ENCODE measurements at places on chromosomes 6 and 20.

DNA sequence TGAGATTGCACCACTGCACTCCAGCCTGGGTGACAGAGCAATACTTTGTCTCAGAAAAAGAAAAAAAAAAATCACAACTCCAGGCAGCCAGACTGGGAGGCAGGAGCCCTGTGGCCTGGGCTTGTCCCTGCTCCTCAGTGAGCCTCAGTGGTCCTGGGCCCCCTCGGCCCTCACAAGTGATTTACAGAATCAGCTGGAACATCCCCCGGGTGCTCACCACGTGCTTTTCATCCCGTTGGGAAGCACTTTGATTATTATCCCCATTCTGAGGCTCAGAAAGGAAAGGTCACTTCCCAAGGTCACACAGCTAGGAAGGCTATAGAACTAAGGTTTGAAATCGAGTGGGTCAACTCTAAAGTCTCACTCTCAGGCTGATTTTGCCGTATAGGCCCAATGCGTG is 43.1 kb upstream of the TLDC2 start:
- no peak for DNase-seq

DNA sequence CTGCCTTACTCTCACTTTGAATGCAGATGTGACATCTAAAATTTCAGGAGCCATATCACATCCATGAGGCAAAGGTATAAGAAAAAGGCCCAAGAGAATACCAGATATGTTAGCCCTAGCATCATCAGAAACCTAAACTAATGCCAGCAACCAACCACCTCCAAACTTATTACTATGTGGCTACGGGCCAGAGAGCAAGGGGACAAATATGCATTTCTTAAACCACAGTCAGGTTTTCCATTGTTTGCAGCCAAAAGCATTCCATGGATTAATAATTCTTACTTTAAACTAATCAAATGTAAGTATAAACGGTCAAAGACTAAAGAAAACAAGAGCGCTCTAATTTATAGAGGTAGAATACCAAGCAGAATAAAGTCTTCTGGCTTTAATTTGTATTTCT is 84.7 kb downstream of the TASP1 start:
- no peak for DNase-seq

- no peak for DNase-seq
These were observed 401.0 kb downstream of the PAX1 start for GRCh38 chr20:22106308-22106938.

- no peak for DNase-seq
These were observed 12.2 kb downstream of the LAMA5 start for GRCh38 chr20:62354811-62355341.

- no peak for DNase-seq
These were observed 118.4 kb upstream of the SGK1 start for GRCh38 chr6:134436281-134436815.

GRCh38 chr6:33235221-33235634 is 26.9 kb downstream of the RING1 start:
- DNase-seq, result no peak

DNA sequence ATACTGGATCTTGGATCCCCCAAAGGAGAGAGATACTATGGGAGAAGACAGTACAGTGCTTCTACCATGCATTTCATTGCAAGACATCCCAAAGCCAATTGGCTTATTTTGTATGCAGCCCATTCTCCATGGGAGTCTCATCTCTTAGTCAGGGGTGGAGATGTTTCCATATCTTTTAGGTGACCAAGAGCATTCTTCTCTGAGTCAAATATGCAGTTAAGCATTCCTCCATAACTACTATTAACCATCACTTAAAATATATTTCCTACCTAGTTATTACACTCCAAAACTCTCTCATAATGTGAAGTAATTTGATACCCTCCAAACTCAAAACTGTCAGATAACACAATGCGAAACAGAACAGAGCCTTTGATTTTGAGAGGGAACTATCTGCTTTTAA is 542.6 kb downstream of the HDGFL1 start:
- no peak for DNase-seq

GRCh38 chr6:109490713-109491112 is 7.7 kb upstream of the ZBTB24 start:
- no peak for DNase-seq

GRCh38 chr20:4855555-4855954 is 133.8 kb downstream of the PRND start:
- no peak for DNase-seq

DNA sequence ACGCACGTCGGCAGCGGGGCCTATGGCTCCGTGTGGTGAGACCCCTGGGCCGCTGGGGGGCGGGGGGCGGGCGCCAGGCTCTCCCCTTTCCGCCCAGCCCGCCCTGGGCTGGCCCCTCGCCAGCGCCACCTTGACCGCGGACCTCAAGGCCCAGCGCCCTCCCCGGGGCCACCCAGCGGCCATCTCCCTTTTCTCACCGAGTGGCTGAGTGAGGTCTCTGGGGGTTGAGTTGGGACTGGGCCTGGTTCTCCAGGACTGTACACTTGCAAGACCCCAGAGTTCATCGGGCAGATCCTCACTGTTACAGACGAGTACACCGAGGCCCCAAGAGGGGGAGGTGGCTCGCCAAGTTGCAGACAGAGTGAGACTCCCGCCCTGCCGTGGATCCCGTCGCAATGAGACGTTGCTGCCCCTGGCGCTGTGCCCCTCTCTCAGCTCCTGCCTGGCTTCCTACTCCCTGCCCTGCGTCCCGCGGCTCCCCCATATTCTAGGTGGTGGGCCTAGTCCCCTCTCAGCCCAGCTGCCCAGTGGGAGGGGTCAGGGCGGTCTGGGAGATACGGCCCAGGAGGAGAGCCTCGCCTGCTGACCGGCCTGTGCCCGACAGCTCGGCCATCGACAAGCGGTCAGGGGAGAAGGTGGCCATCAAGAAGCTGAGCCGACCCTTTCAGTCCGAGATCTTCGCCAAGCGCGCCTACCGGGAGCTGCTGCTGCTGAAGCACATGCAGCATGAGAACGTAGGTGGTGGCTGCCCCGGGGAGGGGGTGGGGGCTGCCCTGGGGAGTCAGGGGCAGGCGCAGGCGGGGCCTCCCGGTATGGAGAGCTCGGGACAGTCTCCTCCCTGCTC is 576 bp downstream of the MAPK13 start:
- DNase-seq, result no peak

GRCh38 chr6:157335829-157336228 is 12.5 kb upstream of the TMEM242 start:
- DNase-seq, result no peak

DNA sequence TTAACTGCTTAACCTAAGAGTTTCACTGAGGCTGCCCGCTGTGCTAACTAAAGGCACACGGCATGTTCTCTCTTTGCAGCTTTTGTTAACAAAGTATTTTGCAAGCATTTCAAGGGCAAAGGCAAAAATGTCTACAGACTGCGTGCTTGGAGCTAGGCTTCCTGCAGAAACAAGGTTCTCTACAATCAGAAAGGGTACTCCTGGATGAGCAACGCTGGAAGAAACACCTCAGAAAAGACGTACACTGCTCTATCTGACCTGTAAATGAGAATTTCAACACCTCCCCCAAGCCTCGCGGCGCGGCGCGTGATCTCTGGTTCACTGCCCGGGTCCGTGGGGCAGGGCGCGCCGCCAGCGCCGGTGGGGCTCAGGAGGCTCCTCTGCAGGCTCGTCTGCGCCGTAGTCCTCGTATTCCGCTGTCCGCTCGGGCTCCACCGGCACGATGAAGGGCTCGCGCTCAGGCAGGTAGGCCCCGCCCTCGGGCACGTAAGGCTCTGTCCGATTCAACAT is 120.9 kb downstream of the COL12A1 start:
- no peak for DNase-seq

DNA sequence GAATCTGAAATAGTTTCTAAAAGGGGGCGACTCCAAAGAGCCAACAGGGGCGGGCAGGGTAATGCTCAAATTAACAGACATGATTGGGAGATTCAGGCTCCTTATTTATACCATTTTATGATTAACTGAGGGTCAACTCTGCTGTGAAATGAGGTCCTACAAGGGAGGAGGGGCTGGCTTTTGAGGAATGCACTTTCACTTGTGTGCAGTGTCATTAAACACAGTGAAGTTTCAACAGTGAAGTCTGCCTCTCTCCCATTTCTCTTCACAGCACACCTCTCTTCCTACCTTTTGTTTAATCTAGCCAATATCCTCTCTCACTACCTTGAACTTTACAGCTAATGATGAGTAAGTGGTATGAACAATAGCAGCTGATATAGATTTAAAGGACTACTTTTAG is 557.3 kb upstream of the CITED2 start:
- DNase-seq, result no peak

- DNase-seq, result no peak
These were observed 97.5 kb downstream of the CDH26 start for GRCh38 chr20:60055740-60056139.

DNA sequence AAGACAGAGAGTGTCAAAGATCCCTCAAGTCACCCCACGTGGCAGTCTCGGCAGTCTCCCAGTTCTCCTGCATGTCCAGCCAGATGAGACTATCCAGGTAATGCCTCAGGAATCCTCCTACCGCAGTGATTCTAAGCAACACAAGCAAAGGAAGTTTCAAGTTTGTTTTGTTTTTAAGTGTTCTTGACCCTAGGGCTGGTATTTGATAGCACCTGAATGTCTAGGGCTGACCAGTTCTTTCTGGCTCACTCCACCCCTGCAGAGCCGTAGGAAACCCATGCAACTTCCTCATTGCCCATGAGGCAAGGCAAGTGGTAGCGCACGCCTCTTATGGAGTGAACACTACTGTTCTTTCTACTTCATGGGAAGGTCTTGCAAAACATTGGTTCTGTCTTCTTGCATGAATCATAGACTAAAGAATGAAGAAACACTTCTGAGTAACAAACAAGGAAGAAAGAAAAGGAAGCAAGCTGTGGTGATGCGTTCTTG is 24.8 kb upstream of the FOXQ1 start:
- no peak for DNase-seq

DNA sequence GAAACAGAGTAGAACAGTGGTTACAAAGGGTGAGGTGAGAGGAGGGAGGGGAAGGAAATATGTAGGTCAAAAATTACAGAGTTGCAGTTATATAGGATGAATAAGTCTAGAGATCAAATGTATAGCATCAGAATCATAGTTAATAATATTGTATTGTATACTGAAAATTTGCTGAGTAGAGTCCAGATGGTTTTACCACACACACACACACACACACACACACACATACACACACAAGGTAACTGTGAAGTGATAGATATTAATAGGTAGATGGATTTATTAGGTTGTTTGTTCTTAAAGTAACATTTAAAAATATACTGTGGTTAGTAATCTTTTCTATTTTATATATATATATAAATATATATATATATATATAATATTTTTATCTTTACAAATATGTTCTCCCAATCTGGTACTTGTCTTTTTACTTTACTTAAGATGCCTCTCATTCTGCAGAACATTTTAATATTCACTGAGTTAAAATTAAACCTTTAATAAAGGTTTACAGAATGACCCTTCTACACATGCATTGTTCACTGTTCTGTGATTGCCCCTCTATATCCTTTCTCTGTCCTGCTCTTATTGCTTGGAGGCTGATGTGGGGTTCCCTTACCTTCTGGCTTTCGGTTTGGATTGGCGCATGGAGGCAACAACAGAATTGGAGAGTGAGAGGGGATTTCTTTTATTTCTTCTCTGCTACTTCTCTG is 408 bp downstream of the PTCHD4 start:
- no peak for DNase-seq

DNA sequence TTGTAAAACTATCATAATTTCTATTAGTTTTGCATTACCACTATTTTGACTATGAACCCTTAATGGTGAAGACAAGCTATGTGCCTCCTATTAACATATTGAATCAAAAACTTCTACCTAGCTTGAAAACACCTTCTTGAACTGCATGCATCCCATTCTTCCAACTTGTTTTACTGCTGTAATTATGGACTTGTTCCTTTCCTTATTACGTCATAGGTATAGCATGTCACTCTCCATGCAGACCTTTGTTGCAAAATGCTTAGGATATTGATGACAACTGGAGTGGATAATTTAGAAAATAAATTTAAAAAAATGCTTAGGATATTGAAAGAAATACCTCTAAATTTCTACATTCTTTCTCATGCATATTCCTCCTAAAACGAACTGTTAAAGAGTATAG is 219.3 kb downstream of the KCNQ5 start:
- no peak for DNase-seq

DNA sequence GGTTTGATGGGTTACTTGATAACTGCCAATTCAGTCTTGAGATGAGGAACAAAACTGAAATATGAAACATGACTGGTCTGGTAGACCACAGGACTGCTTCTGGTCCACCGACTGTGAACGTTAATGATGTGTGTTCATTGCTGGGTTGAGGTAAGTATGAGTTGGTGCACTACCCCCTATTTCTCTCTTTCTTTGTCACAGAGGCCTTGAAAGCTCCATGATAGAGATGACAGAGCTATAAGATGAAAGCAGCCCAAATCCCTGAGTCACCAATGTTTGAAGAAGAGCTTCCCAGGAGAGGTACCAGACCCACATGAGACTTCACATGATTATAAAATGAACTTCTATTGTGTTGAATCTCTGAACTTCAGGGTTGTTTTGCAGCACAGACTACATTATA is 555.5 kb downstream of the PTPRT start:
- no peak for DNase-seq

GRCh38 chr6:161919691-161920090 is 645.8 kb upstream of the AGPAT4 start:
- DNase-seq, result no peak

DNA sequence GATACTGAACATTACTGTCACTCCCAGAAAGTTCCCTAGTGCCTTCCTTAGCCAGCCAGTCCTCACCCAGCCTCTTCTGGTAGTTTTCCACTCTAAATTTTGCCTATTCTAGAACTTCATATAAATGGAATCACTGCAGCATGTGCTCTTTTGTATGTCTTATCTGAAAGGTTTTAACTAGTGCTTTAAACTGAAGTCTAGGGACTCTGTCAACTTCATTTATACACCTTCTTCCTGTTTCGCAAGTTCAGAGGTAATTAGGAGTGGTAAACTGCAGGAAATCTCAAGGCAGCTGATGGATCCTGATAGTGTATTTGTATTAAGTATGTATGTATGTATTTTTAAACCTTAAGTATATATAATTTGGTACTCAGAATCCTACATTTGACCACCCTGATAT is 94.3 kb downstream of the TCP11 start:
- no peak for DNase-seq

- no peak for DNase-seq
These were observed 94.4 kb downstream of the PLCB4 start for GRCh38 chr20:9163251-9163650.

- no peak for DNase-seq
These were observed 24.8 kb upstream of the PHACTR3 start for GRCh38 chr20:59579404-59580145.

GRCh38 chr6:20706238-20706938 is 172.1 kb downstream of the CDKAL1 start:
- no peak for DNase-seq

GRCh38 chr6:19059102-19059501 is 672.0 kb downstream of the RNF144B start:
- DNase-seq, result no peak

Measured in NCI-H2107 (cell line).